Stimulated activated naive CD8-positive, alpha-beta T cell treated with anti-CD3 and anti-CD28 coated beads, Interleukin-15, Interleukin-2, amounts not matched to agents 100 U/mL and 50 U/mL, for 24 hours (primary cell): ENCODE measurements at places on chromosomes 4 and X.

DNA sequence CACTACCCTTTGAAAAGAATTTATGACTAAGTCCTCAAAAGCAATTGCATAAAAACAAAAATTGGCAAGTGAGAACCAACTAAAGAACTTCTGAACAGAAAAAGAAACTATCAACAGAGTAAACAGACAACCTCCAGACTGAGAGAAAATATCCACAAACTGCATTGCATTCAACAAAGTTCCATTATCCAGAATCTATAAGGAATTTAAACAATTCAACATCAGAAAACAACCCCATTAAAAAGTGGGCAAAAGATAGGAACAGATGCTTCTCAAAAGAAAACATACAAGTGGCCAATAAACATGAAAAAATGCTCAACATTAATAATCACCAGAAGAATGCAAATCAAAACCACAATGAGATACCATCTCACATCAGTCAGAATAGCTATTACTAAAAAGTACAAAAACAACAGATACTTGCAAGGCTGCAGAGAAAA, 130.2 kb downstream of the GASK1B start:
- no peak for DNase-seq

DNA sequence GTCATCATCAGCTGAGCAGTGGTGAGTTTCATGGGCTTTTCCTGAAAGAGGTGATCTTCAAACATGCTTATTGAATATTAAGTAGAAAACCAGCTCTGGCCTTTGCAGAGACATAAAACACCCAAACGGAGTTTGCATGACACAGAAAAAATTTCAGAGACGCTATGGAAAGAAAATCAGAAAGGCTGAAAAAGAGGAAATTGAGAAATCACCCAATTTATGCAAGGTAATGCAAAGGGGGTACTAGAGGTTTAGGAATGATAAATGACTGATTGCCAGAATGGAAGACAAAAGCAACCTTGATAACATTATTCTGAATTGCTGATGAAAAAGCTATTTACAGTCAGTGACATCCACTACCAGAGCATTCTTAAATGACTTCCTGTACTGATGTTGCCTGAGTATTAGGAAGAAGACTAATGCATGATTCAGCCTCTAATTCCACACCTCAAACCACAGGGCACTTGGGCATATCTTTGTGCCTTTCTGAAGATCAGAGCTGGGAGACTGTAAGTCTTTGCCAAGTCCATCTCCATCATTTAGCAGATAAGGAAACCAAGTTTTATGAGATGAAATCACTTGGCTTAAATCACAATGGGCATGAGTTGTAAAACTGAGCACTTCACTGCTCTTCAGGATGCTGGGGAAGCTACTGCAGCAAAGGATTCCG, 565.7 kb downstream of the PPARGC1A start:
- DNase-seq, result no peak

GRCh38 chrX:32592786-32593185, 618.6 kb downstream of the DMD start:
- no peak for DNase-seq

GRCh38 chr4:74158466-74159142, 686 bp downstream of the MTHFD2L start:
- DNase-seq, result no peak

- no peak for DNase-seq
Measured at GRCh38 chr4:168908851-168909273, 101.2 kb downstream of the CBR4 start.

DNA sequence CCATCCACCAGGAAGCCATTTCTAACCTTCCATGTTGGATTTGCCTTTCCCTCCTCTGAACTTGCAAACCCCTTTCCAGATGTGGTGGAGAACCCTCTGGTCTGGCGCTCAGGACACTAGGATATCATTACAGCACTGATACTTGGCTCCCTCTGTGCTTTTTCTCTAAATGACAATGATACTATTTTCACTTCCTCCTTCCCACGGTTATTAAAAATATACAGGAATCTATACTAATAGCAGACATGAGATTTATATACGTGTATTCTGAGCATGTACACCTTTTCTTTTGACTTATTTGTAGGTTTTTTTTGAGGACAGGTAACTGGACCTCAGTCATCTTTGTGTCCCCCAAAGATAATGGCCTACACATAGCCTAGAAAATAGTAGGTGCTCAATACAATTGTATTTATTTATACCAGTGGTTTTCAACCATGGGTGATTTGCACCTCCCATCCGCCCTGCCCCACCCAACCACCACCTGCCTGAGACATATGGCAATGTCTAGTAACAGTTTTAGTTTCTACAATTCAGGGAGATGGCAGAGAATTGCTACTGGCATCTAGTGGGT, 60.4 kb upstream of the PLAC8 start:
- no peak for DNase-seq

GRCh38 chr4:9765091-9765490, 16.3 kb upstream of the DRD5 start:
- peak; percentile 7 for DNase-seq

DNA sequence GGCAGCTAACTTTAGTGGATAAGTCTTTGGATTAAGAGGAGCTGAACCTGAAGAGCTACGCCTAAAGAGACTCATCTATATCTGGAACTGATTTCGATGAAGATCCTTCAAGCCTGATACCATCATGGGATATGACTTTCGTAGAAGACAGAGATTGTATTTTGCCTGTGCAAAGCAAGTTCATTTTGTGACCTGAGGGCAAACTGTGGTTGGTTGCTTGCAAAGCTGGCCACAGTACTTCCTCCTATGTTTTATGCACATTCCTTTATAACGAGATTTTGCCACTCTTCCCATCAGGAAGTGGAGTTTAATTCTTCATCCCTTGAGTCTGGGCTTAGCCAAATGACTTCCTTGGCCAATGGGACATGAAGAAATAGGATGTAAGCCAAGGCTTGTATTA, 519.3 kb upstream of the NR3C2 start:
- DNase-seq, result no peak

- no peak for DNase-seq
Measured at GRCh38 chrX:136204571-136204970, 46.6 kb downstream of the MAP7D3 start.

- no peak for DNase-seq
Measured at GRCh38 chr4:146370841-146371240, 150.9 kb downstream of the SLC10A7 start.

DNA sequence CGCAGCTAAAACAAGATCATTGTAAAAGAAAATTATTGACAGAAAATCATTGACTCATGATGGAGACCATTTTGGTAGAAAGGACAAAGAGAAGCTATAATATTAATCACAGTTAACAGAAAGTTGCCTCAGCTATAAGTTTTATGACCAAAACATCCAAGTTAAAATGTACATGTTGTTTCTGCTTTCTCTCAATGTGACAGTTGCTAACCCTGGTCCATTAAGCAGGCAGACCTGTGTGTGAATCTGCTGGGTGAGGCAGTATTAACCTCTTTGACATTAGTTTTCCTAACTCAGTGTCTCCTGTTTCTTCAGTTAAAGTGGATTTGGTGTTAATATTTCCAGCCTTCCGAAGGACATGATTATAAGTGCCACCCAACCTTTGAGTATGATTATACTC, 94.8 kb upstream of the DCLK2 start:
- no peak for DNase-seq

GRCh38 chr4:29805245-29805644, 914.9 kb upstream of the PCDH7 start:
- no peak for DNase-seq

DNA sequence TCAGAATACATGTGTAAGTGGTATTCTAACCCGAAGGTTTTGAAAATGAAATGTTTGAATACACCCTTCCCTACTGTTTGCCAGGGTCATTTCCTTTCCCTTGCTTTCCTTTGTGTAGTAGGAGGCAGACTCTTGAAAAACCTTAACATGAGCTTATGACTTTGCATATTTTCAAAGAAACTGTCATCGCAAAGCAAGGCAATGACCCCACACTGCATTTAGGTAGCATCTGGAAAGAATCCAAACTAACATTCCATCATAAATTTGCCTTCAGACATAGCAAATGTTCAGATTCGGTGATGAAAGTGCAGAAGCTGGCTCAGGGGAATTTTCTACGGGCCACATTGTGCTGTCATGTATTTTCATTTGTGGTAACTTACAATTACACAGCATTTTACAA, 32.3 kb downstream of the SH2D1A start:
- DNase-seq, result no peak

- no peak for DNase-seq
Measured at GRCh38 chr4:101274888-101275752, 72.2 kb downstream of the PPP3CA start.

- DNase-seq, result no peak
Measured at GRCh38 chr4:37909332-37910090, 18.6 kb downstream of the TBC1D1 start.

GRCh38 chr4:6524436-6524835, 50.6 kb upstream of the MAN2B2 start:
- DNase-seq, result no peak

- DNase-seq, result no peak
Measured at GRCh38 chr4:95910749-95911148, 70.9 kb downstream of the PDHA2 start.

DNA sequence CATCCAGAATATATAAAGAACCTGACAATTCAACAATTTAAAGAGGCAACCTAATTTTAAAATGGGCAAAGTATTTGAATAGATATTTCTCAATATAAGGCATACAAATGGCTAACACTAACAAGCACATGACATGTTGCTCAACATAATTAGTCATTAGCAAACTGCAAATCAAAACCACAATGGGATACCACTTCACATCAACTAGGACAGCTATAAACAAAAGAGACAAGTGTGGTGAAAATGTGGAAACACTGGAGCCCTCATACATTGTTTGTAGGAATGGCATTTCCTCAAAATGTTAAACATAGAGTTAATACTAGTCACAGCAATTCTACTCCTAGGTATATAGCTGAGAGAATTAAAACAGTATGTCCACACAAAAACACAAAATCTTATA, 96.7 kb downstream of the CORIN start:
- DNase-seq, result no peak

DNA sequence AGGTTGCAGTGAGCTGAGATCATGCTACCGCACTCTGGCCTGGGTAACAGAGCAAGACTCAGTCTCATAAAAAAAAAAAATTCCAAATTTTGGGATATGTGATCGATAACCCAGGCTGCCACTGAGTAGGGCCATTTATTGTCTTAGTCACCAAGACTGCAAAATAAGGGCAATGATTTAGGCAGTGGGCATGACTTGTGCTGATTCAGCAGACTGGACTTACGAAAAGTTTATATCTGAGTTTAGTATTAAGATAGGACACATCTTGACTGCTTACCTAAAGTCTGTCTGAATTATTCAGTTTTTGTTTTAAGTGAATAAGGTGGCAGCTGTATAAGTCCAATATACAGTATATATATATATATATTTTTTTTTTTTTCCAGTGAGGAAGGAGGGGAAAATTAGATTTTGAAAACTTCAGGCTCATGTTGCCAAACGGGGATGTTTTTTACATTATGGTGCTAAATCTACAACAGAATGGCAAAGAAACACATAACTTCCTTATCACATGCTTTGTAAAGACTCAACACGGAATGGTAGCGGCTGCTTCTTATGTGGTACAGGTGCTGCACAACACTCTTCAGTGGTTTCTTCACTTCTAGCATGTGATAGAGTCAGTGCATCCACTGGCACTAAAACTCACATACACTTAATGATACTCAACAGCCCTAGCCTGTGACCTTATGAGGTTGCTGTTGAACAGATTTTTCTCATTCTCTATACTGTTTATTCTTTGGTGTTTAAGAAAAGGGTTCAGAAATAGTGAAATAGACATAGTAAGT, 6.5 kb downstream of the TEX13D start:
- DNase-seq, result no peak

- DNase-seq, result no peak
Measured at GRCh38 chr4:24274381-24274941, 309.9 kb downstream of the DHX15 start.

GRCh38 chr4:42492962-42493361, 95.7 kb downstream of the SHISA3 start:
- DNase-seq, result no peak

GRCh38 chrX:39600222-39600621, 497.5 kb downstream of the BCOR start:
- no peak for DNase-seq

DNA sequence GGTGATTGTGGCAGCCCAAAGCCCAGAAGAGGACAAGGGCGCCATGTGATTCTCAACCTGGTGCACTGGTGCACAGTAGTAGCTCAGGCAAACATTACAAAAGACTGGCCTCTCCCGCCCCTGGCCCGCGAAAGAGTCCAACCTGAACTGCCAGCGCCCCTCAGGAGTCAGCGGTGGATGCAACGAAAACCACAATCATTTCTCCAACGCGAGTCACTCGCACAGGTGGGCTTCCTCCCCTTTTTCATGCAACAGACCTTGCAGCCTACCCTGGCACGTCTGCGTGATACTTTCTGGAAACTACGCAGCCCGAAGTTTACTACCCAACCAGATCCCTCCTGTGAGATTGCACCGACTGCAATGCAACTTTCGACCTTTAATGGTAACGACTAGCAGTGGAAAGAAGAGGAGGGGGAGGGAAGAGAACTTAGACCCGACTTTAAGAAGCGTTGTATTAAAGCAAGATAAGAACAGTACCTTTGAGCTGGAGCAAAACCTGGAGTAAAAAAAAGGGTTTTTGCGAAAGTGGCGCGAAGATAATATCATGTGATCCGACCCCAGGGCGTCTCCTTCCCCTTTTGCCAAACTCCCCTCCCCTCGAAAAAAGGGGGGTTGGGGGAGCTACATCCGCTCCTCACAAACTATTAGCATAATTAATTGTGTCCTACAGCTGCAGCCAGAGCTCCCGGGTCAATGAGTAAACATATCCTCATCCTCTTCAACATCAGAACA, 63.3 kb upstream of the CCDC160 start:
- peak; percentile 25 for DNase-seq

GRCh38 chr4:47798165-47798564, 39.7 kb downstream of the CORIN start:
- DNase-seq, result no peak
